Erythroblast (primary cell): ENCODE measurements at places on chromosomes 3 and 15.

- no peak for DNase-seq
These were observed 143.6 kb upstream of the GRM7 start for GRCh38 chr3:6717026-6717943.

GRCh38 chr3:156579427-156579851, 24.5 kb upstream of the SSR3 start:
- DNase-seq, result peak; percentile 53

GRCh38 chr3:100560426-100560825, 49.0 kb upstream of the ADGRG7 start:
- no peak for DNase-seq

DNA sequence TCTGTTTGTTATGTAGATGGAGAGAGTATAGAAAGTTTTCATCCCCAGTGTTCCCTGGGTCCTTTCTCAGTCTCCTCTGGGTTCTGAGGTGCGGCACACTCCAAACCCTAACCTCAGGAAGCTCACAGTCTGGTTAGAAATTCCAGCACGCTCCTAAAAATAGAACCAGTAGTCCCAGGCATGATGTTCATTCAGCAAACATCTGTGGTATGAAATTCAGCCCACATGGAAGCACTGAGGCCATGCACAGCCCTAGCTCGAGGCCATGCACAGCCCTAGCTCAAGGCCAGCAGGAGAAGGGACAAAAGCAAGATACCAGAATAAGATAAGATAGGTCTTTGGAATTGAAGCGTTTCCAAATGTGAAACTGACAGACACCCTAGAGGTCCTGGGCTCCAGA, 82.3 kb upstream of the OXTR start:
- DNase-seq, result no peak

DNA sequence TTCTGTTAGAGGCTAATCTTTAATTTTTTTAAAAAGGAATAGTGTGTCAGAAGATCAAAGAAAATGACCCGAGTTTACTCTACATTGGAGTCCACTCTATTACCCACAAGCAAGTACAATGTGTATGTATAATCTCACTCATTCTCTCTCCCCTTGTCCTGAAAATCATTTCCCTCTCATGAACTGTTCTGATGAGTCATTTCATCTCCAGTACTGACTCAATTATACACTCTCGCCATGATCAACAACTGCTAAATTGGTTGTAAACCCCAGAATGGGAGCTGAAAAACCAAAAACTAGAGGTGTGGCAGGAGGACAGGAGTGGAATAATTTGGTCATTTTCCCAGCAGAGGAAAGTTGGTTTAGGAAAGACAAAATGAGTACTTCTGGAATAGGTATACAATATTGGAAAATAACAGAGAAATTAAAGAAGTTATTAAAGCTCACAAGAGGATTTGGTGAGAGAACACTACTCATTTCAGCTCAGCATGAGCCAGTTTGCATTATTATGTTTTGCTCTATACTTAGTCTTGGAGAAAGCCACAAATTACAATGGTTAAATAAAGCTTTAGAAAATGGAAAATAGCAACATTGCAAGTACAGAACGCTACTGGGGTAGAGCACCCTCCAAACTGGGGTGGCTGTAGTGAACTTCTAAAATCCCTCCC, 144.3 kb upstream of the PFN2 start:
- no peak for DNase-seq

DNA sequence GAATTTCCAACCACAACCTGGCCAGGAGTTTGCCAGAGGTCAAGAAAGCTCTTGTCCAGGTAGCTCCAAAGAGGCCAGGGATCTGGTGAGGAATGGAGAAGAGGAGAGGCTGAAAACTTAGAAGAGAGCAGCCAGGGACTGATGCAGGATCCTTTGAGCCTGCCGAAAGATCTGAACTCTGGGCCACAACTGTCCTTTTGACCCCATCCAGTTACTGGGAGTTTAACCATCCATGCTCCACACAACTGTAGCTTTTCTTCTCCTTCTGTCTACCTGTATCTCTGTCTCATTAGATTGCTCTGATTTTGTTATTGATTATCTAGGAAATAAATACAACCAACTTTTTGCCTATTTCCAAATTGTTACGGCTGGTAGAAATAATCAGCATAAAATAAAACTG, 36.7 kb downstream of the DAZL start:
- no peak for DNase-seq

GRCh38 chr3:96966181-96966929, 152.0 kb downstream of the EPHA6 start:
- no peak for DNase-seq

GRCh38 chr3:135792174-135792573, 173.4 kb upstream of the PPP2R3A start:
- no peak for DNase-seq

- DNase-seq, result peak; percentile 48
These were observed 22.9 kb downstream of the MBNL1 start for GRCh38 chr3:152291649-152292066.

GRCh38 chr3:142945023-142945422, 18.5 kb downstream of the PAQR9 start:
- DNase-seq, result no peak

DNA sequence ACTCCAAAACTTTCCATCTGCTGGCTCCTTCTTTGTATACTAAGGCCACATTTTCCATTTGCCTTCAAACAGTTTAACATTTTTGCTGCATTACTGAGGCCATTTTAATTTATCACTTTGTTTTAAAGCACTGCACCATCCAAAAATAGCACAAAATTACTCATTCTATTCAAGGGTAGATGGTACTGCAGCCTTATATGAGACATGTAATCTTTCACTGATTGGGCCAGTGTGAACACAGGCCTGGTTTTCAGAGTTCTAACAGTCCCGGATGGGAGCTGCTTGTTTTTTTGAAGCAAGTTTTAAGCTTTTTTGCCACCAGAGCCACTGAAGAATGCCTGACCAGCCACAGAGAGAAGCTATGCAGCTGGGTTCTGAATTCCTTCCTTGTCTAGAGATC, 172.3 kb upstream of the TSC22D2 start:
- DNase-seq, result no peak

GRCh38 chr15:28943611-28944230, 57.9 kb downstream of the APBA2 start:
- no peak for DNase-seq

GRCh38 chr3:113834983-113835382, 3.6 kb upstream of the GRAMD1C start:
- no peak for DNase-seq

DNA sequence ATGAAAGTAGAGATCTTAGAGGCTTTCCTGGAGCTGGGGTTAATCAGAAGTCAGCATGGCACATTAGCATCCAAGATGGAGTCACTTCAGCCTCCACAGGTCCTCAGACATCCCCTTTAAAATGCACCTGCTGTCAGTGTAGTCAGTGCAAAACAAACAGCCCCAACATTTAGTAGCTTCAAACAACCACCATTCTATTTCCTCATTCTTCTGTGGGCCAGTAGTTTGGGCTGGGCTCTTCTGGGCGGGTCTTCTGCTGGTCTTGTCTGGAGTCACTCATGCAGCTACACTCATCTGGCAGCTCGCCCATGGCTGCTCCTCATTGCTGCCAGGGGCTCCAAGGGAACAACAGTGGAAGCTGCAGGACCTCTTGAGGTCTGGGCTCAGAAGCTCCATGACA, 99.9 kb downstream of the TLE3 start:
- no peak for DNase-seq

GRCh38 chr3:174955513-174956016, 96.4 kb downstream of the NAALADL2 start:
- no peak for DNase-seq

- DNase-seq, result no peak
These were observed 116.8 kb upstream of the CNTN6 start for GRCh38 chr3:976006-976405.

- no peak for DNase-seq
These were observed 37.2 kb upstream of the DLG1 start for GRCh38 chr3:197335428-197336132.

GRCh38 chr3:169430707-169431404, 232.7 kb downstream of the MECOM start:
- DNase-seq, result no peak

DNA sequence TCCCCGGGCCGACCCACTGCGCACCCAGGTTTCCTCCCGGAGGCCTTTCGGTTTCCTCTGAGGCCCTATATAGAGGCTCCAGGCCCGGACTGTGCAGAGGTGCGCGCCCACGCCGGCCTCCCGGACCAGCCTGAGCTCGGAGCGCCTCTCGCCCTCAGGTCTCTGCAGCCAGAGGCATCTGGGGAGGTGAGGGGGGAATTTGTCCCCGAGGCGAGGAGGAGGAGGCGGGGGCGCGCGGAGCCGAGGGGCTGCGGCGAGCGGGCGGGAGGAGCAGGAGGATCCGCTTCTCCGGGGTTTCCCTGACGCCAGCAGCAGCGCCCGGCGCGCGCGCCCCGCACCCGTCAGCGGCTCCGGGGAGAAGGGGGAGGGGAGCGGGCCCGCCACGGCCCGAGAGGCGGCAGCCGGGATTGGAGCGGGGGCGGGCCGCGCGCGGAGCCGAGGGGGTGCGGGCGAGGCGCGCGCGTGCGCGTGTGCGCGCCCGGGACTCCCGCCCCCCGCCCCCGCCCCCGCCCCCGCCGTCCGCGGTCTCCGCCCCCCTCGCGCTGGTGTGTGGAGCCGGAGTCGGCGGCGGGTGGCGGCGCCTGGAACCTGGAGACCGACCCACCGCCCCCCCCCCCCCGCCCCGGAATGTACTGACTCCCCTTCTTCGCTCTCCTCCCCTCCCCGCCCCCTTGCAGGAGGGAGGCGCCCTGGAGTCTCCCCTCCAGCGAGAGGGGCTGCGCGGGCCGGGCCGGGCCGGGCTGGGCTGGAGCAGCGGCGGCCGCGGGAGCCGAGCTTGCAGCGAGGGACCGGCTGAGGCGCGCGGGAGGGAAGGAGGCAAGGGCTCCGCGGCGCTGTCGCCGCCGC, at the start of gene NEO1:
NEO1 (plus strand) TSS at position 657 of the 846 bp plus-strand sequence. CDS start 213 bp downstream, outside the sequence.
- DNase-seq, result peak; percentile 60

GRCh38 chr3:112619295-112619694, 21.6 kb downstream of the CCDC80 start:
- DNase-seq, result peak; percentile 4

GRCh38 chr3:185655426-185656320, 69.6 kb downstream of the SENP2 start:
- DNase-seq, result no peak

GRCh38 chr3:171770689-171771620, 39.3 kb downstream of the PLD1 start:
- peak; percentile 67 for DNase-seq

- DNase-seq, result no peak
These were observed 13.1 kb downstream of the RYK start for GRCh38 chr3:134237454-134238145.

DNA sequence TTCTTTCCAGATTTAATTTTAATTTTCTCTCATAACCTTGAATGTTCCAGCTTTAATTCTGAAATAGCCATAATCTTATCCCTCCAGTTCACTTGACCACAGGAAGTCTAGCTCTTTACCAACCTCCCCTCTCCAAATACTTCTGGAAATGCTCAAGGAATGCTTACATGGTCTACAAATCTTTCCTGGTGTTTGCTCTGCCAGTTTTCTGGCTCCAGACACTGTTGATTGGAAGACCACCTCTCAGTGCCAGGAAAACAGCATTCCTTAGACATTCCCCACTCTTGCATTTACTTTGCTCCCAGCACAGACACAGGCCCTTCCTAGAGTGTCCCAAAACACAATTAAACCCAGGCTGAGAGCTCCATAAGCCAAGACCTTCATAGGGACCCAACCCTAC, 98.6 kb downstream of the MESD start:
- no peak for DNase-seq

DNA sequence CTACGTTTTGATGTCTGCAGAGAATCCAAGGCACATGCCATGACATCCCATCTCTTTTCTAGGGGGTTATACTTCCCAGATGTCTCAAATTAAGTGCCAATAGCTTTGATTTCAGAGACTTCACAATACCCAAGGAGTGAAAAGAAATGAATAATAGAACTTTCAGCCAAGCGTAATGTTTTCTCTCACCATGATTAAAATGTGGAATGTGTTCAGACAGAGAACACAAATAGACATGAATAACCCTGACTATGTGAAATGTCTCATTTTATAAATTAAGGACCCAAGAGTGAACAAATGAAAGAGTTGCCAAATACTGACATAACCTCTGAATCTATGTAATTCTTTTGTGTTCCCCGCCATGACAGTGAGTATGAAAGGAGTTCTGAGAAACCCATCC, 123.6 kb upstream of the GAP43 start:
- DNase-seq, result no peak

GRCh38 chr3:37963016-37963415, 27.6 kb upstream of the VILL start:
- DNase-seq, result no peak

DNA sequence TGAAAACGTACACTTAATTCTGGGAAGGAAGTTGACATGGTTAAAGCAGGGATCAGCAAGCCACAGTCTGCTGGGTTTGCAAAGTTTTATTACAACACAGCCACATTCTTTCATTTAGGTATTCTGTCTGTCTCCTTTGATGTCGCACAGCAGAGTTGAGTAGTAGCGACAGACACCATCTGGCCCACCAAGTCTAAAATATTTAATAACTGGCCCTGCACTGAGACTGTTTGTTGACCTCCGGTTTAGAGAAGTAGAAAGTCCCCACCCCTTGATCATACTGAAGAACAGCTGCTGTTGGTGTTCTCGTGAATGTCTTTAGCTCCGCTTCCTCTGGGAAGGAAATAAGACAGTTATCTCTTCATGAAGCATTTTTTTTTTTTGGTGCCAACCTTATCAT, 66.2 kb downstream of the MCTP2 start:
- DNase-seq, result peak; percentile 8

DNA sequence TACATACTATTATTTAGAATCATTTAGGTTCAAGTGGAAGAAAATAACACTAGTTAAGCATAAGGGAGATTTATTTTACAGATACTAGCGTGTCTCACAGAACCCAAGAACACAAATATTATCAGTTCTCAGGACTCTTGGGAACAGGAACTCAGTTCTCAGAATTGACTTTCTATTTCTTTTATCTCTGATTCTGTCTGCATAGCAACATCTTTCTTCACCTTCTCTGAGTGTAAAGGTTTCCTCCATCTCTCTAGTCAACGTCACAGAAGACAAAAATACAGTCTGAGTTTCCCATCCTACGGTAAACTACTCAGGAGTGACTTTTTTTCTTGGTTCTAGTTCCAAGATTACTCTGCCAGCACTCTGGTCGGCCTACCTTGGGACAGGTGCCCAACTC, 220.0 kb downstream of the SV2B start:
- DNase-seq, result peak; percentile 4

GRCh38 chr3:182914341-182914740, 66.0 kb downstream of the DCUN1D1 start:
- no peak for DNase-seq

DNA sequence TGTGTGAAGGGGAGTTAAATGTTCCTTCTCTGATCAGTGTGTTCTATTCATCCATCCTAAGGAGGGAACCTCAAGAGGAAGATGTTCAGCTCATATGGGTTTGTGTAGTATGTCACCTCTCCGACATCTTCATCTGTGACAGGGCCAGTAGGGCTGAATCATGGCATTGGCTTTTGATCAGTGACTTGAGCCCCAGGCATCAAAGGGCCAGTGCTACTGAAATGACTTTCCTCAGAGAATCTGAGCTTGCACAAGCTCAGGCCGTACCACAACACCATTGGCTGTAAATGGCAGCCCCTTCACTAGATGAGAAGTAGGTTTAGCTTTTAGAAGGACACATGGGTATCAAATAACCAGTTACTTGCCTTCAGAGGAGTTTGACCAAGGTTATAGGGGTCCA, 183.2 kb upstream of the NR2E3 start:
- no peak for DNase-seq
